ENCODE measurements at places on chromosomes 5 and 9.

DNA sequence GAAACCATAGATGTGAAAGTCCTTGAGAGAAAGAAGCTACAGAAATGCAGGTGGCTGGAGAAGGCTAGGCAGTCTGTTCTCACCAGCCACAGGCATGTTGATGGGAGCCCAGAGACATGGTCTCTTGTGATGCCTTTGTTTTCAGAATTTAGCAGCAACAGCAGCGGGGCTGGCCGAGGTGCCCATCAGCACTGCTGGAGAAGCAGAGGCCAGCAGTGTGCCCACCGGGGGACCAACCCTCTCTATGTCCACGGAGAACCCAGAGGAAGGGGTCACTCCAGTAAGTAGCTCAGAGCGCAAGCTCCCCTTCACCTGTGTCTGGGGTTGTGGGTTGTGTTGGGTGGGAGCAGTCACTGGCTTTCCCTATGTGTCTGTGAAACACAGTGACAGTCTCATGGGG, 59.6 kb downstream of the COL15A1 start:
- DNase-seq, result no peak

DNA sequence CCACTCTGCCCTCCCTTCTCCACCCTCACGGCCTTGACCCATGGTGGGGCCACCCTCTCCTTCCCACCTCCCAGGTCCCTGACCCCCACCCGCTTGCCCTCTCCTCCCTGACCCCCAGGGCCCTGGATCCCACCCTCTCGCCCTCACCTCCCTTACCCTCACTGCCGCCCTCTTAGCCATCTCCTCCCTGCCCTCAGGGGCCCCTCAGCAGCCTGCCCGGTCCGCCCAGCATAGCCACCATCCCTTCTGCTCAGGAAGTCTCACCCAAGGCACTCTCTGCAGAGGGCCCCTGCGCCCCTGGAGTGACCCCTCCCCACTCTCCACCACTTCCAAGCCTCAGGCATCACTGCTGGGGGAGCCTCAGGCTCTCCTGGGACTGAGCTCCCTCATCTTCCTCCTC, 66.3 kb downstream of the MRPL36 start:
- DNase-seq, result no peak

DNA sequence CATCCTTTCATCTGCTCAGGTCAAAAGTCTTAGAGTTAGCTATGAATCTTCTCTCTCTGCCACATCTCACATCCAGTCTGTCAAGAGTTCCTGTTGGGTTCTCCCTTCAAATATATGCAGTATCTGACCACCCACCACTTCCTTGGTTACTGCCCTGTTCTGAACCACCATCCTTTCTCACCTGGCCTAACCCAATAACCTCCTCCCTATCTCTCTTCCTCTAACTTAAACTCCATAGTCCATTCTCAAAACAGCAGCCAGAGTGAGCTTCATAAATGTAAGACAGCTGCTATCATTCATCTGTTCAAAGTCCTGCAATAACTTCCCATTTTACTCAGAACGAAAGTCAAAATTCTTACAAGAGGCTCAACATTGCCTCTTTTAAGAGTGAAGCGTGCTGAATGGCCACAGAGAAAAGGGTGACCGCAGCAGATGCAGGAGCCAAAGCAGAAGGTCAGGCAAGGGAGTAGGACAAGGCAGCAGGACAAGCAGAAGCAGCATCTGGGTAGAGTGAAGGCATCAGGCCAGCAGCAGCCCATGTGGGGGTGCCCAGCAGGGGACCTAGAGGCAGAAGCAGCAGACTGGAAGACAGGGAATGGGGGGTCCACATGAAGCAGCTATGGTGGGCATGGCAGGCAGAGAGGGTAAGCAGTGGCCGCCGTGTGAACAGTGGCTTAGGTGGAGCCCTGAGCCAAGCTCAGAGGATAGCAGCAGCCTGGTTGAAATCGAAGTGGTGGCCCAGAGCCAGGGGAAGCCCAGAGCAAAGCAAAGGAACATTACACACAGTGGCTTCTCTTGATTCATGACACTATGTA, 39.3 kb upstream of the CDC42SE2 start:
- no peak for DNase-seq

DNA sequence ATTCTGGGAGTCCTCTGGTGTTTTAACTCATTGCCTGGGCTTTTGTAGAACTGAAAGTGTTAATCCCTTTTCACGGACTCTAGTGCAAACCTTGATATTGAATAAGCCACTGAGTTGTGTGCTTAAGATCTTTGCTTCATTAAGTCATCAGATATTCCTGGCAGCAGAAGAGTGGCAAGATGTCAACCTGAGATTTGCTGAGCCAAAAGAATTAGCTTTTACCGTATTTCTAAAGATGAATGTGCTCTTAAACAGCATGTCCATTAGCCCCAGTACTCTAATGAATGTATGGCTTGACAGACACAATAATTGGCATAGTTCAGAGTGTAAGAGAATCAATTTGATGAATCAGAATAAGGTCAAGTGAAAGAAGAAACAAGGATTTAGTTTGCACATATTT, 87.2 kb upstream of the CDH6 start:
- DNase-seq, result no peak

DNA sequence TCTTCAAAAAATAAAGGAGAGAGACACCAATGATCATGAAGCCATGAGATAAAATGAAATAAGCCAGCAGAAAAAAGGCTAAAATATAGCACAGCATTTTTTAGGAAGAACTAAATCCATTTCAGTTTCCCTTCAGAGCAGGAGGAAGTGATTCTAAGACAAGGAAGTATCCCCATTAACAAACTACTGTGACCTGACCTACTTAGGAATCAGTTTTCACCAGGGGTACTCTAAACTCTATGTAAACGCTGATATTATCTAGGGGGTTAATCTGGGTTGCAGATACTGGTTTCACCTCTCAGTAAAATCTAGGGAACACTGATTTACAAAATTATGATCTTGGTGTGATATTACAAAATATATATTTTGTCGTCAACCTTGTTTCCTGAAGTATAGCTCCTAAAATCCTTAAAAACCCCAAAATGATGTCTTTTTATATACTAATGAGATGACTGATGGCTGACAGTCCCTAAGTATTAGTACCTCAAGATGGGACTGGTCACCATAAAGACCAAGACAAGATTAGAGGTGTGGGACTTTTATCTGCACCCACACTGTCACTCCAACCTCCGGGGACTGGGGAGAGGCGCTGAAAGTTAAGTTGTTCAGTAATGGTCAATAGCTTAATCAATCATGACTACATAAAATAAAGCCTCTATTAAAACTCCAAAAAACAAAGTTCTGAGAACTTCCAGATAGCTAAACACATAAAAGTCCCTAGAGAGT, 2.9 kb upstream of the FNBP1 start:
- DNase-seq, result no peak

Measured in stimulated activated CD4-positive, alpha-beta T cell treated with anti-CD3 and anti-CD28 coated beads, TNF-alpha, amount 100 ng/mL, for 24 hours (primary cell).